Activated CD8-positive, alpha-beta memory T cell treated with anti-CD3 and anti-CD28 coated beads for 4 hours (primary cell): ENCODE measurements at places on chromosomes 7 and 10.
A peak's percentile ranks its signal among the peaks of the same experiment; 100 is the strongest.

DNA sequence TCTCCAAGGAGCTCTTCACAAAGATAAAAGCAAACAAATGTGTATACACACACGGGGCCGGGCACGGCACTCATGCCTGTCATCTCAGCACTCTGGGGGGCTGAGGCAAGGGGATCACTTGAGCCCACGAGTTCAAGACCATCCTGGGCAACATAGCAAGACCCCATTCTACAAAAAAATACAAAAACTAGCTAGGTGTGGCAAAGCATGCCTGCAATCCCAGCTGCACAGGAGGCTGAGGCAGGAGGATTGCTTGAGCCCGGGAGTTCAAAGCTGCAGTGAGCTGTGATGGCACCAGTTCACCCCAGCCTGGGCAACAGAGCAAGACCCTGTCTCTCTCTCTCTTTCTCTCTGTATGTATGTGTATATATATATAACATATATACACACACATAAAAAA is 22.3 kb downstream of the TTYH3 start:
- DNase-seq, result no peak

DNA sequence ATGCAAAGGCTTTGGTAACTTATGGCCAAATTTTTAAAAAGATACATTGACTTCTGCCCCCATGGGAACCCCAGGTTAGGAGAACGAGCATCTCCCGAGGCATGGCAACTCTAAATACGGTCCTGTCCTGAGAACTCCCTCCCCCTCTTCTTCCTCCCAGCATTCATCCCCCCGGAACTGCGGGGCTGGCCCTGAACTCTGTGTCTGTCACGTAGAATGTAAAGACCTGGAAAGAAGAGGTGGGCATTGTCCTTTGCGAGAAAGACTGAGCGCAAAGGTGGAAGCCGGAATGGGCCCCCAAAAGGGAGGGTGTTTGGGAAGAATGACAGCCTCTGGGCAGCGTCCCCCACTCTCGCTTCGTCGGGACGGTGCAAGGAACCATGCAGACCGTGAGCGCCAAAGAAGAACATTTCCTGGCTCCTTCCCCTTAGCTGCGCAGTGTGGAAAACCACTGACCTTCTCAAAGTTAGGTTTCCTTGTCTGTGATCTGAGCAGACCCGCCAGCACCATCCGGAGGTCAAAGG is 21.0 kb downstream of the SHH start:
- no peak for DNase-seq

GRCh38 chr7:123876557-123877256 is 31.7 kb downstream of the HYAL4 start:
- no peak for DNase-seq

GRCh38 chr10:130455791-130456190 is 319.6 kb downstream of the GLRX3 start:
- no peak for DNase-seq

DNA sequence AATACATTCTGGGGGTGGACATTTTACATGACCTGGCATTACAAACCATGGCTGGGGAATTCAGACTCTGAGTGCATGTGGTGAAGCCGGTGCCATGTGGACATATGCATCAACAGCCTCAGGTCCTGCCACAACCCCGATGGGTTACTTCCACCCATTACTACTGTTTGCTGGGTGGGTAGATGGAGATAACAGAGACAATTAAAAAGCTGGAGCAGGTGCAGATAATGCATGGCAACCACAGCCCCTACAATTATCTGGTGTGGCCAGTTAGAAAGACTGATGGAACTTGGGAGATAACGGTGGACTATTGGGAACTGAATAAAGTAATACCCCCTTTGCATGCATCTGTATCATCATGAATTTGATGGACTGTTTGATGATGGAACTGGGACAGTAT is 21.6 kb upstream of the ADAMTS14 start:
- no peak for DNase-seq

GRCh38 chr7:153152801-153153422 is 393.4 kb downstream of the ACTR3B start:
- no peak for DNase-seq

DNA sequence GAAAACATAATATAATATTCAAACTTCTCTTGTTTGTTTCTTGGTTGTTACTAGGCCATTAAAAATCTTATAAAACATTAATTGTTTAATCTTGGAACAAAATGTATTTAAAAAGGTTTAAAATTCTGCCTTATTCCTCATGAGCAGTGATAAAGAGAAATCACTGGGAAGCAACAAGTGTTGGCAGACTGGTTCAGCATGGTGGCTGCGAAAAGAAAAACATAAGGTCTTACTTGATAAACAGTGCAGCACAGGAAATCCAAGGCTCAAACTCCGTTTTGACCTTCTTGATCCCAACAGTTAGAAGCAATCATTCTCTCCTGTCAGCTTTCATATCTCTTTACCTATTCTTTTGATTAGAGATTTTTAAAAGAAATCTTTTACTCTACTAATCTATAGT is 530.8 kb downstream of the CNTNAP2 start:
- no peak for DNase-seq

- DNase-seq, result peak; percentile 6
Measured at GRCh38 chr7:38398725-38399321, 125.4 kb upstream of the TARP start.
